Aorta (tissue), 5 donors: ENCODE measurements at places on chromosomes 12 and 14.

DNA sequence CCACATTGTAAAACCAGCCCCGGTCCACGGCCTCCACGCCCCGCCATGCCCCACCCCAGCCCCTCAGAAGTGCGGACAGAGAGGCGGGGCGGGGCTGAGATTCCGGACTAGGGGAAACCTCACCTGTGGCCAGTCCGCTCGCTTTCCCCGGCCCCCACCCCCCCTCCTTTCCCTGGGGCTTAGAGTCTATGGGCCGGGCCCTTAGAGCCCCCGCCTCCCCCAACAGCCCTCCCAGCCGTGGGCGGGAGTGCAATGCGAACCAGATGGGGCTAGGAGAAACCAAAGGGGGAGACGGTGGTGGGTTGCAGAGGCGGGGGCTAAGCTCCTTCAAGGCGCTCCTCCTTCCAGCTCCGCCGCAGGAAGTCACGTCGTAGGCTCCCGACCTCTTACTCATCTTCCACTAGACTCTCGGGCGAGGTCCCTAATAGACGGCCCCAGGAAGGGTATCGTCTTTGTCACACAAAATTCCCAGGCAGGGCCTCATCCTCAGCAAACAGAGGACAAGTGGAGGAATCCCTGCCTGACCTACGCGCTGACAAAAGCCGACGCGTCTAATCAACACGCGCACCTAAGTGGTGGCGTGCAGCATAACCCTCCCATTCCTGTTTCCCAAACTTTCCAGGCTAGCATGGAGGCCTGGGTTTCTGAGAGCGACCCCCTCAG is 1.1 kb upstream of the NAB2 start:
- peak; percentile 93 for DNase-seq
- H3K4me1 ChIP-seq: peaks cover 6% of the 10 kb centered on the region
- H3K36me3 ChIP-seq: no peaks in the 10 kb centered on the region
- H3K27ac ChIP-seq: peak overlapping the region; percentile 94
- H3K4me3 ChIP-seq: peak overlapping the region; percentile 75

DNA sequence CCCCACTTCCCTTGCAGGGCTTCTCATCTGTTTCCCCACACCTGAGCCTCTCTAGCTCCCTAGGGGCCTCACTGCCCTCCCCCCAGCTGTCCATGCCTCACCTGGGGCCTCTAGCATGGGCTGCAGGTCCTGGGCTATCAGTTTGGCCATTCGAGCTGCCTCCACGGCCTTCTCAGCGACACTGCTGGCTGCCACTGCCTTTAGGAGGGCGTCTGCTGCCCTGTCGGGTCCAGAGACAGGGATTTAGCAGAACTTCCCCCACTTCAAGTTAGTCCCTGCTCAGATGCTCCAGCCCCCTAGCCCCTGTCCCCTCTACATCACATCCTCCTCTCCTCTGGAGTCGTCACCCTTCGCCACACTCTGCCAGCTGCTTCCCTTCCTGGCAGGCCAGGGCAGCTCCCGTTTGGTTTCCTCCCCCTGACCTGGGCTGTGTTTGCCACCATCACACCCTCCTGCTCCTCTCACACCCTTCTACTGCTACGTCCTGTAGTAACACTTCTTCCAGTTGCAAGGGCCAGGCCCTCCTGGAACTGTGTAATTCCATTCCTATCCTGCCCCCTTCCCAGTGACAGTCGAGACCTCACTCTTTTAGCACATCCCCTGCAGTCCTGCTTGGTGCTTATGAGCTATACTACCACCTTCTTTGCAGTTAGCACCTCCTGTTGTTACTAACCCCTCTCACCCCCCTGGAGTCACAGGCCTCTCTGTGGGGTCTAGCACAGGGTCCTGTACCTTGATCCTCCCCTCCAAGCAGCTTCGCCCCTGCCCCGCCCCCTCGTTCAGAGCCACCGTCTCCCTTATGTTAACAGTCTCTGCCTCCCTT is 4.3 kb upstream of the AP1G2 start:
- no peaks in the 10 kb centered on the region for H3K4me1 ChIP-seq
- H3K27ac ChIP-seq: no peak overlapping the region
- no peaks in the 10 kb centered on the region for H3K27me3 ChIP-seq
- DNase-seq: no peak
- H3K4me3 ChIP-seq: no peak overlapping the region

DNA sequence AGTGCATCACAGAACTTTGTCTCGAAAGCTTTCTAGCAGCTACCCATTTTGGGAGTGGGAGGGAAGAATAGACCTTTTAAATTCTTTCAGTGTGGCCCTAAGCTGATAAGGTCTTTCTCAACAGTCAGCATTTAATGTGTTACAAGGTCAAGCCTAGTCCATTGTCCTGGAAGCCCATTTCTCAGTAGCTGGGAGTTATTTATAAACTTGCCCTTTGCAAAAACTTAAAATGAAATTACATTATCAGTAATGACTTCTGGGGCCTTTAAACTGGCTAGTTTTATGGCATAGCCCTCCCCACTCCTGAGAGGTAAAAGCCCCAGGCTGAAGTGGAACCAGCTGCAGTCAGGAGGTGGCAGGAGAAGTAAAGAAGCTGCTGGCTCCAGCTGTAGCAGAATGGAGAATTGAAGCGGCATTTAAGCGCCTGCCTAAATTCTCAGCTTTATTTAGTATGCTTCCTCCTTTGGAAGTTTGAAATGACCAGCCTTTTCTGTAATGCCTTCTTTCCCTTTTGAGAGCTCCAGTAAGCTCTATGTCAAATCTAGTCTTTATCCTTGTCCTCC is 12.4 kb downstream of the COPZ1 start:
- no peak for DNase-seq
- peaks cover 2% of the 10 kb centered on the region for H3K4me1 ChIP-seq
- H3K4me3 ChIP-seq: no peak overlapping the region
- no peak overlapping the region for H3K27ac ChIP-seq
- H3K27me3 ChIP-seq: no peaks in the 10 kb centered on the region

GRCh38 chr12:122523846-122524718 is 2.7 kb downstream of the RSRC2 start:
- no peak overlapping the region for H3K27ac ChIP-seq
- H3K27me3 ChIP-seq: no peaks in the 10 kb centered on the region
- H3K4me1 ChIP-seq: no peaks in the 10 kb centered on the region
- peak overlapping the region; percentile 69 for H3K4me3 ChIP-seq
- peaks cover 6% of the 10 kb centered on the region for H3K36me3 ChIP-seq

DNA sequence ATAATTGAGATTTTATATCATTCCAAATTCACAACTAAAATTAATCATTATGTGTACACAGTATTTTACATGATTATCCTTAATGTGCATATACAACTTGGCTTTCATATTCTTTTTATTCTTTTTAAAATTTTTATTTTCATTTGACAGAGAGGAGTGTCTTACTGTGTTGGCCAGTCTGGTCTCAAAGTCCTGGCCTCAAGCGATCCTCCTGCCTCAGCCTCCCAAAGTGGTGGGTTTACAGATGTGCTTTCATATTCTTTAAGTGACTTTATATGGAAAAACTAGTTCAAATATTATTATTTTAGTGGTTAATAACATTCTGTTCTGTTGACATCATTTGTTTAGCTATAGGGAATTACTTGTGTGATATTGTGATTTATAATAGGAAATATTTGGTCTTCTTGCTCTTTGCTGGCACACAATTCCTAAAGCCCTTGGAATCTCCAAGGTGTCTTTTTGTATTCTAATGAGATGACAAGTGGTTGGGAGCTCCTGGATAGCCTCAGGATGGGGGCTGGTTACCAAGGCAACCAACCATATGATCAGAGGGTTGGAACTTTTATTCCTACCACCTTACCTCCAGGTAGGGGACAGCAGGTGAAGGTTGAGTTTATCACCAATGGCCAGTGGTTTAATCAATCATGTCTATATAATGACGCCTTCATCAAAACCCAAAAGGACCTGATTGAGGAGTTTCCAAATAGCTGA is 16.0 kb upstream of the ZNF410 start:
- no peaks in the 10 kb centered on the region for H3K27me3 ChIP-seq
- H3K27ac ChIP-seq: no peak overlapping the region
- H3K4me3 ChIP-seq: no peak overlapping the region
- no peaks in the 10 kb centered on the region for H3K4me1 ChIP-seq
- H3K36me3 ChIP-seq: no peaks in the 10 kb centered on the region

- peaks cover 4% of the 10 kb centered on the region for H3K4me1 ChIP-seq
- H3K27me3 ChIP-seq: no peaks in the 10 kb centered on the region
- no peak for DNase-seq
- H3K4me3 ChIP-seq: no peak overlapping the region
- no peaks in the 10 kb centered on the region for H3K36me3 ChIP-seq
- no peak overlapping the region for H3K27ac ChIP-seq
Measured at GRCh38 chr12:45775465-45775864, 46.0 kb downstream of the ARID2 start.

GRCh38 chr14:97282210-97283004 is 485.2 kb downstream of the VRK1 start:
- H3K4me3 ChIP-seq: no peak overlapping the region
- no peaks in the 10 kb centered on the region for H3K4me1 ChIP-seq
- no peaks in the 10 kb centered on the region for H3K36me3 ChIP-seq
- no peak for DNase-seq
- no peaks in the 10 kb centered on the region for H3K27me3 ChIP-seq
- H3K27ac ChIP-seq: no peak overlapping the region

DNA sequence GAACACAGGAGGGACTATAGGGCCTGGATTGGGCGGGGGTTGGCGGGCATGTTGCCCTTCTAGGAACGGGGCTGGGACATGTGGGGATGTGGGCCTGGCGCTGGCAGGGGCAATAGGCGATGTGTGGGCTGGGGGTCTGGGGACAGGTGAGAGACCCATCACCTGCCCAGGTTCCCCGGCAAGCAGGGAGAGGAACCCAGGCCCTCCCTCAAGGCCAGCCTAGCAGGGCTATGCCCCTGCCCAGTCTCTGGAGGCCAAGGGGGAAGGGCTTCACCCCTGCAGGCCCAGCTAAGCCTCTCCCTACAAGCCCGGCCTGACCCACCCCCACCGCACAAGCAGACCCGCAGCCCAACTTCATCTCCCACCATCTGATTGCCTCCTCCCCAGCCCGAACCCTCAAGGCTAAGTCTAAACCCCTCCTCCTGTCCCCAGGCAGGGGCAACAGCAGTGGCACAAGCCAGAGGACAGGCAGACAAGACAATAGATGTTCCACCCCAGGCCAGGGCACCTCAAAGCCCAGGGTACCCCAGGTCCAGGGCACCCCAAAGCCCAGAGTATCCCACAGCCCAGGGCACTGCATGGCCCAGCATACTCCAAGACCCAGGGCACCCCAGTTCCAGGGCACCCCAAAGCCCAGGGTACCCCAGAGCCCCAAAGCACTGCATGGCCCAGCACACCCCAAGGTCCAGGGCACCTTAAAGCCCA is 6.5 kb downstream of the JAG2 start:
- DNase-seq: no peak
- H3K4me1 ChIP-seq: no peaks in the 10 kb centered on the region
- H3K36me3 ChIP-seq: no peaks in the 10 kb centered on the region
- no peaks in the 10 kb centered on the region for H3K27me3 ChIP-seq
- H3K27ac ChIP-seq: no peak overlapping the region

DNA sequence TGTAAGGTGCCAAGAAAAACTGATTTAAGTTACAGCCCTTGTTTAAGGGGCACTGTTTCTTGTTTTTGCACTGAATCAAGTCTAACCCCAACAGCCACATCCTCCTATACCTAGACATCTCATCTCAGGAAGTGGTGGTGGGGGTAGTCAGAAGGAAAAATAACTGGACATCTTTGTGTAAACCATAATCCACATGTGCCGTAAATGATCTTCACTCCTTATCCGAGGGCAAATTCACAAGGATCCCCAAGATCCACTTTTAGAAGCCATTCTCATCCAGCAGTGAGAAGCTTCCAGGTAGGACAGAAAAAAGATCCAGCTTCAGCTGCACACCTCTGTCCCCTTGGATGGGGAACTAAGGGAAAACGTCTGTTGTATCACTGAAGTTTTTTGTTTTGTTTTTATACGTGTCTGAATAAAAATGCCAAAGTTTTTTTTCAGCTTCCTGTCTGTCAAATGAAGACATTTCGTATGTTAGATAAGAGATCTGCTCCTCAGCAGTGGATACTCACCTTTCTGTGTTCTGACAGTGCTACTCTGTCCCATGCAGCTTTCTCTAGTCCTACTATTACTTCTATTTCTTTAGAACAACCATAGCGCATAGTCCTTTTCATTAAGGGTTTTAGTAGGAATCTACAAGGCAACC is 1.2 kb upstream of the PA2G4 start:
- no peaks in the 10 kb centered on the region for H3K27me3 ChIP-seq
- H3K4me3 ChIP-seq: peak overlapping the region; percentile 51
- DNase-seq: no peak

- H3K27ac ChIP-seq: no peak overlapping the region
- DNase-seq: no peak
- H3K4me1 ChIP-seq: no peaks in the 10 kb centered on the region
- H3K27me3 ChIP-seq: no peaks in the 10 kb centered on the region
Measured at GRCh38 chr14:53103636-53104340, 49.3 kb downstream of the DDHD1 start.

DNA sequence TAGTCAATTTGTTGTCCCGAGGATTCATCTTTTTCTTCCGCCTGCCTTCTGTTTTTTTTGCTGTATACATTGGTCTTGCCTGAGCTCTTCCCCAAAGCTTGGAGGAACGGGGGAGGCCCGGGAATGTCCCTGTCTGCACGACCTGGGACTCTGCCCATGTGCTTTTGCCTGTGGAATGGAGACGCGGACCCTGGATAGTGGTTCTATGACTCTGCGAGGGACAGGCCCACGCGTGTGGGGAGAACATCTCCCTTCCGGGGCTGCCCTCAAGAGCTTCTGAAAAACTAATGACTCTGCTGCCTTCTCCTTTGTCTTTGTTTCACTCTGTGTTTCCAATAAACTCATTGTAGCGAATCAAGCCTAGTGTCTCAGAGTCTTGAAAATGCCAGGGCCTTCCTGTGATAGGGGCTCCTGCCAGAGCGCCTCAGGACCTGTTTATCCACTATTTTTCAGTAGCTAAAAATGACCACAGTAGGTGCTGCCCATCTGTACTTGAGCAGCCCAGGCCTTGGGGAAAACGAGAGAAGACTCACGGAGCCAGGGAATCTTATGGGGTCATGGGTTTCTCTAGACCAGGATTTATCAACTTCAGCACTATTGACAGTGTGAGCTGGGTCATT is 12.3 kb downstream of the KRT83 start:
- no peak for DNase-seq
- H3K27me3 ChIP-seq: no peaks in the 10 kb centered on the region
- H3K27ac ChIP-seq: no peak overlapping the region
- H3K4me1 ChIP-seq: no peaks in the 10 kb centered on the region

GRCh38 chr14:70935135-70935534 is 27.9 kb downstream of the PCNX1 start:
- H3K27me3 ChIP-seq: no peaks in the 10 kb centered on the region
- no peak overlapping the region for H3K4me3 ChIP-seq
- H3K36me3 ChIP-seq: no peaks in the 10 kb centered on the region
- H3K4me1 ChIP-seq: no peaks in the 10 kb centered on the region

- no peaks in the 10 kb centered on the region for H3K36me3 ChIP-seq
- peak overlapping the region; percentile 87 for H3K27ac ChIP-seq
- H3K27me3 ChIP-seq: no peaks in the 10 kb centered on the region
- H3K4me1 ChIP-seq: peaks cover 2% of the 10 kb centered on the region
Measured at GRCh38 chr12:20629414-20630156, 65.5 kb upstream of the SLCO1C1 start.

DNA sequence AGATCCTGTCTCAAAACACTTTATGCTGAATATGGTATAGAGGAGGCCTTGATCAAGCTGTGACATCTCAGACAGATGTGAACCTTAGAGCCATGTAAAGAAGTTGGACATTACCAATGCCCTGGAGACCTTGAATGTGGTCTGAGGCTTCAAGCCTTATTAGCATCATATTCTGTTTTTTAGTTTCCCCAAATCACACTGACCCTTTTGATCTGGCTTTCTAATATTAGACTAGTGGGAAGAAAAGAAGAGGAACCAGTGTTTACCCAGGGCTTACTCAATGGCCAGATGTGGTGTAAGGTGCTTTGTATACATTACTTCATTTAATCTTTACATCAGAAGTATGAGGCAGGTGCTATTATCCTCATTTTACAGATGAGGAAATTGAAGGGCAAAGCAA is 10.6 kb upstream of the TBPL2 start:
- H3K36me3 ChIP-seq: no peaks in the 10 kb centered on the region
- no peak overlapping the region for H3K4me3 ChIP-seq
- H3K27ac ChIP-seq: no peak overlapping the region
- DNase-seq: no peak
- no peaks in the 10 kb centered on the region for H3K27me3 ChIP-seq
